ENCODE measurements at places on chromosomes 4 and X.

DNA sequence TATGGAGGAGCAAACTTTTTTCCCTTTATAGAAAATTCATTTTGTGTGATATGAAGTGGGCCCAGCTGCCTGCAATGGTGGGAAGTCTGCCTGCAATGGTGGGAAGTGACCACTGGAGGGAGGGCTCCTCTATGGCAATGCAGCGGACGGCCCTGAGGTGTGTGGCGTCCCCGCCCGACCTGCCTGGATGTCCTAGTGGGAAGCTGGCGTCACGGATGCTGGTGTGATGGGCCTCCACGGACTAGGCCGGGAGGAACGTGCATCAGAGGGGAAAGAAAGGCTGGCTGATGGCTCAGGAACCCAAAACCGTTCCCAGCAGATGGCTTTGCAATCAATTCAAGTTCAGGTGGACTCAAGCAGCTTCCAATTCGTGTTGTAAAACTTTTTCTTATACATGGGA is 177.9 kb downstream of the AFAP1 start:
- no peak for DNase-seq

GRCh38 chrX:23825675-23826074 is 42.7 kb downstream of the SAT1 start:
- no peak for DNase-seq

DNA sequence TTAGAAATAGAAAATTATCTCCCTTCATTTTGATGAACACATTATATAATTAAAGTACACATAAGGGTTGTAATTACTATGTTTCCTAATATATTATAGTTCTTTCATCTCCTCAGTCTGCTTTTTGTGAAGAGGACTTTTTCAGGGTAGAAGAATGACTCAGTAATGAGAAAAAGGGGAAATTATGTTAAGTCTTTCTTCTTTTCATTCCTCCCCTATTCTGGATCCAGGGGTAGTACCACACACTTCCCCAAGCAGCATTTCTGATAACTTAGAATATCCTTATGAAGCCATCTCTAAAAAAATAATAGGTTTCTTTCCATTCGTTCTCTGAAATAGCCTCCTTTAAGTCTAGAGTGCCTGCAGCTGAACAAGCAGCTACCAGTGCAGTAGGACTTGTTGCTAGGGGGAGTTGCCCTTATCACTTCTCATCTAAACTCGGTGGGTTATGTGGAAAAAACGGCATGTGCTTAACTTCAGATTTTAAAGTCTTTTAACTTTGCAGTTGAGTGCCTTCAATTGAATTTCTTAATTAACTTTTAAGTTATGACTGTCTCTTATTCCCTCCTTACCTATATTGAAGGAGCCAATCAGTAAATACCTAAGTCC is 184.8 kb downstream of the ARHGAP24 start:
- DNase-seq, result no peak

DNA sequence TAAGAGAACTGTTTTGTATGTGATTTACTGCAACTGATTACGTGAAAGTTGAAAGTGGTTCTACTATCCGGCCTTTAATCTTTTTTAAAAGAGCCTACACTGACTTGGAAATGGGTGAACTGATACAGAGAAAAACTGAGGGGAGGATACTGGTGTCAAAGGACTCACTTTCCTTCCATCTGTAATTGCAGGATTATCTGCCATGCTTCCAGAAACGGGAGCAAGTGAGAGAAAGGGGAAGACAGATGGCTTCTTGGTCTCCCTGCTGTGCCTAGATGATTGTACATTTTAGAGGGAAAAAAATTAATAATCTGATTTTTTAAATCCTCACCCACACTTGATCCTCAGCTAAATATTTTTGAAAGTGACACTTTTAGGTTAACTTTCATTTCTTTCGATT is 88.3 kb upstream of the GRID2 start:
- no peak for DNase-seq

- DNase-seq, result no peak
Measured at GRCh38 chr4:52560844-52561280, 98.2 kb downstream of the USP46 start.

DNA sequence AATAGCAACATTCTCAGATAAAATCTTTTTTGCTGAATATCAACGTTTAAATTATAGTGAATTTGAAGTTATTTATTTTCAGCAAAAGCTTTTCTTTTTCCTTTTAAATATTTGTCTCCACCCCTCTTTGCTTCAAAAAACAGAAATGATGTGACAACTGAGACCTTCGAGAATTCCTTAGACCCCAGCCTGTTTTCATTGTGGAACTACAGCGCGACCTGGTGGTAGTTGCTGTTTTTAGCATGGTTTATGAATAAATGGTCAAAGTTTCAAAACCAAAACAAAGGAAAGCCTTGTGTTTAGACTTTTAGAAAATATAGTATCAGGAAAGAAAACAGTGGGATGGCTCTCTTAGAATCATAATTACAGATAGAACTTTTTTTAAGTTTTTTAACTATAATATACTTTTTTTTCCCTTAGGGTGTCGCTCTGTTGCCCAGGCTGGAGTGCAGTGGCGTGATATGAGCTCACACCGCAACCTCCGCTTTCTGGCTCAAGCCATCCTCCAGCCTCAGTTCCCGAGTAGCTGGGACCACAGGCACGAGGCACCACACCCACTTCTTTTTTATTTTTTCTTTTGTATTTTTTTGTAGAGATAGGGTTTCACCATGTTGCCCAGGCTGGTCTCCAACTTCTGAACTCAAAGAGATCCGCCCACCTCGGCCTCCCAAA is 26.8 kb upstream of the TMEM184C start:
- DNase-seq, result no peak

- DNase-seq, result no peak
Measured at GRCh38 chrX:102697494-102697893, 14.8 kb upstream of the GPRASP2 start.
